Ascending aorta (tissue), 2 donors: ENCODE measurements at places on chromosomes 1 and 21.
A peak's percentile ranks its signal among the peaks of the same experiment; 100 is the strongest.

DNA sequence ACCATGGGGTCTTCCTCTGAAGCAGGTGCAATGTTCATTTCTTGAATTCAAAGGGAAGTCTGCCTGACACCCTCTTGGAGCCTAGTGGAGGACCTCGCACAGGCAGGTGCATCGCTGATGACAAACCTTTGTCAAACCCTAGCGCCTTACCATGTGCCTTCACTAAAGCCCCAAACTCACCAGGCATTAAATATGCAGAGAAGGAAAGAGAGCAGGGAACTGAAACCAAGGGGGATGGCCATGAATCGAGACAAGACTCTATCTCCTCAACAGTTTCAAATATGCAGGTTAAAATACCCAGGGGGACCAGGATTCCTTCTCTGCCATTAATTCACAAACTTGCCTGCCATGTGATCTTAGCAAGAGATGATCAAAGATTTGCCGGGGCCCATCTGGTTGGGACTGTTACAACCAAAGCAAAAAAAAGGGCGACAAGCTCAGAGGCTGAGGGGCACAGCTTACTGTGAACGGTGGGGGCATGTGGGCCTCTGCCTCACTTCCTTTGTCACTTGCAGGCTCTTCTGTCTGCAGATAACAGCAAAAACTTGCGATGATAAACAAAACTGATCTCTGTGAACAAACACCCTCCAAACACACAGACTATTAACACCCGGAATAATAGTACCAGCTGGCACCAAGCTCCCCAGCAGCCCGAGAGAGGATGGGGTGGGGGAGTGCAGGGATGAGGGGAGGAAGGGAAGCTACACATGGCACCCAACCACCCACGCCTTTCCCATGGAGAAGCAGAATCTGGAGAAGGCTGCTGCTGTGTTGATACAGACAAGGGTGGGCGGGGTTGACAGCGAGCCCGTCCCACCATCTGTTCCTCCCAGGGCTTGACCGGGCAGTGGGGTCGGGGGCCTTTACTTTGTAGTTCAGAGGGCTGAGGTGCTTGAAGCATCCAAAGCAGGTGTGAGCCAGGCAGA, 33.9 kb downstream of the TMEM63A start:
- no peak overlapping the region for H3K27ac ChIP-seq
- no peak for DNase-seq
- peaks cover 51% of the 10 kb centered on the region for H3K36me3 ChIP-seq
- H3K27me3 ChIP-seq, result no peaks in the 10 kb centered on the region
- no peaks in the 10 kb centered on the region for H3K4me1 ChIP-seq

DNA sequence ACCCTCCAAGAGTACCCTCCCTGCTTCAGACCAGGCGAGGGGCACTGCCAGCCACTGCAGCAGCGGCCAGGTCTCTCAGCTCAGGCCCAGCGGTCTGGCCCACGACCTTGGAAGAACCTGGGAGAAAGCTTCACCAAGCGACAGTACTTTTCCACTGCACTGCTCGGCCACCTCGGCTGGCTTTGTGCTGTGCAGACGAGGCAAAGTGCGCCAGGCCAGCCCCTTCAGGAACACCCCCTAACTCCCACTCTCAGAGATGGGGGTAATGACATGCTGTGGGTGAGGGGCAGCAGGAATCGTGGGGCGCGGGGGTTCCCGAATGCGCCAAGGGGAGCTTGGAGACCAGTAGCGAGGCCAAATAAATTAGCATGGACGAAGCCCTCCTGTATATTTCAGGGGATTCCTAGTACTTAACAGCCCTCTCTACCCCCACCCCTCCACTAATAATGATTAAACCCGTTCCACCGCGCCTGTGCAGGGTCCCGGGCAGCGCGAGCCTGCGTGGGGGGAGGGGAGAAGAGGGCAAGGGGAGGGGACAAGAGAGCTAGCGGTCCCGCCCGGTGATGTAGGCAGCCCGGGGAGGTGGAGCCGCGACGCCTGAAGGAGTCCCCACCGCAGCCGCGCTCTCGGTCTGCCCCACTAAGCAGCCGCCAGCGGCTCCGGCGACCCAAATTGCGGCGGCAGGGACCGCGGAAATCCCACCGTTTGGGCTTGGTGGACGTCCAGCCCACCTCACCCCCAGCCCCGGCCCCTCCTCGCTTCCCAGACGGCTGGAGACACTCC, at the start of gene FAM43B:
TSS of gene FAM43B (plus strand) at position 629 of the 783 bp plus-strand sequence. CDS start 401 bp downstream, outside the sequence.
- peaks cover 3% of the 10 kb centered on the region for H3K4me1 ChIP-seq
- DNase-seq, result no peak
- H3K4me3 ChIP-seq, result peak within 1 kb of the TSS; percentile 51

DNA sequence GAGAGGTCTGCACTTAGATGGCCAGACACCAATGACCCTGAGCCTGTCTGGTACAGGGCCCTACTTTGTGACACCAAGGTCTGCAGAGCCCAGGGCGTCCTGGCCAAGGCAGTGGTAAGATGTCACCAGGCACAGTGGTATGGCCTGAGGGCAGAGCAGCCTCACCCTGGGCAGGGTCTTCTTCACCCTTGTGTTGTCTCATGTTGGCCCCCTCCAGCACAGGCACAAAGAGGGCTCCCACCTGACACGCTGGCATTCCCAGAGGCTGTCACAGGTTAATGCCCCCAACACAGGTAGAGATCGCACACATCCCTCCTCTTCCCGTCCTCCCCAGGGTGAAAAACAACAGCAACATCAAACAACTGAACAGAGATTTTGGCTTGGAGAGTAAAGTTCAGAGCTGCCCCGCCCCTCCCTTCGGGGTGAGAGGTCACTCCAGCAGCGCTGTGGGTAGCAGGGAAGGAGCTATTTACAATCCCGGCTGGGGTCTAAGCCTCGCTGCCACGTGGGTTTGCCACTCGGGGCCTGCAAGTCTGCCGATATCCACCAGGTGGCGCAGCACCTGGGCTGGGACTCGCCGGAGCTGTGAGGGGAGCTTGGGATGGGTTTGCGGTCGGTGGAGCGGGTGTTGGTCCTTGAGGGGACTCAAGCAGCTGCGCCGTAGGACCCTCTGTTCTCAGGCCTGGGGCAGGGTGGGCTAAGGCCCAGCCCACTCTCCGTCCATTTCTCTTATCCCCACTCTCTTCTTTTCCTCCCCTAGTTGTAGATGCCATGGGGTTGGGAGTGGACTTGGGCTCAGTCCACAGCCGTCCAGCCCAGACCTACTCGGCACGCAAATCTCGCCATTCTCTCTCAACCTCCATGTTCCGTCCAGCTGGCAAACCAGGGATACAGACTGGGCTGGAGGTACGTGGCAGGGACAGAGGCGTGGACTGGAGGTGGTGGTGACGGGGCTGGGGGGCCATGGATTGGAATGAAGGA, 12.7 kb downstream of the EFNA3 start:
- H3K4me3 ChIP-seq, result no peak overlapping the region
- H3K27me3 ChIP-seq, result no peaks in the 10 kb centered on the region
- no peak overlapping the region for H3K27ac ChIP-seq
- no peaks in the 10 kb centered on the region for H3K36me3 ChIP-seq
- peaks cover 6% of the 10 kb centered on the region for H3K4me1 ChIP-seq
- DNase-seq, result peak; percentile 86

- no peak for DNase-seq
- H3K4me3 ChIP-seq, result no peak overlapping the region
- H3K27me3 ChIP-seq, result no peaks in the 10 kb centered on the region
- H3K36me3 ChIP-seq, result no peaks in the 10 kb centered on the region
- H3K27ac ChIP-seq, result no peak overlapping the region
These were observed 36.8 kb downstream of the MAP10 start for GRCh38 chr1:232841823-232842565.

GRCh38 chr1:100353071-100353801, 930 bp downstream of the CDC14A start:
- H3K4me1 ChIP-seq, result peaks cover 17% of the 10 kb centered on the region
- peak overlapping the region; percentile 82 for H3K4me3 ChIP-seq
- no peak for DNase-seq
- peak overlapping the region; percentile 85 for H3K27ac ChIP-seq
- H3K27me3 ChIP-seq, result no peaks in the 10 kb centered on the region
